ENCODE measurements at places on chromosomes 16 and 17.
A peak's percentile ranks its signal among the peaks of the same experiment; 100 is the strongest.

DNA sequence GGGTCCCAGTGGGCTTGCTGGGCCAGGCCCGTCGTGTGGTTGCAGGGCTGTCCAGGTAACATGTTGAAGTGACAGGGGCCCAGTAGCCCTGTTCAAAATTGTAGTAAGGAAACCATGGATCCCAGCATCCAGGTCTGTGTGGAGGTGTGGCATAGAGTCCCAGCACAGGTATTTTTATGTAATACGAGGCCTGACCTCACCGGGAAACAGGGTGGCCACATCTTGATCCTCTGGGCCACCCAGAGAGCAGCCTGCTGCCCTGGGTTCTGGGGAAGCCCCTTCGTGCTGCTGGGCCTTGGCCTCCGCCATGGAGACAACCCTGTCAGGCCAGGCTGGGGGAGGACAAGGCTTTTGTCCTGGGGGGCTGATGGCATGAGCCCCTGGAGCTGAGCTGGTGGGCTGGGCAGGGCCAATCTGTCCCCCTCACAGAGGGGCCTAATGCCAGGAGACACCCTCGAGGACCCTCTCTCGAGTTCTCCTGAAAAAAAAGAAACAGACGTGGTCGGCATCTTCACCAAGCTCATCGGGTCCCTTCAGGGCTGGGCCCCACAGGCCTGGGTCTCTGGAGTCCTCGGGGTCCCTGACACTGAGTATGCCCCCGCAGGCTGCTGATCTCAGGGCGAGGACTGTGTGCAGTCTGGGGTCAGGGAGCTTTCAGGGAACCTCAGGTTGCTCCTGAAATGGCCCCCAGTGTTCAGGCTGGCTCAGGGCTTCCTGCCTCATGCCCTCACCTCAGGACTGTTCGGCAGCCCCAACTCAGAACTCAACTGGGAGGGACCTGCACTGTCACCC lies 47.8 kb downstream of the TNFRSF13B start:
- DNase-seq: no peak

- no peak for DNase-seq
These were observed 6.1 kb downstream of the PYCARD start for GRCh38 chr16:31196324-31197088.

DNA sequence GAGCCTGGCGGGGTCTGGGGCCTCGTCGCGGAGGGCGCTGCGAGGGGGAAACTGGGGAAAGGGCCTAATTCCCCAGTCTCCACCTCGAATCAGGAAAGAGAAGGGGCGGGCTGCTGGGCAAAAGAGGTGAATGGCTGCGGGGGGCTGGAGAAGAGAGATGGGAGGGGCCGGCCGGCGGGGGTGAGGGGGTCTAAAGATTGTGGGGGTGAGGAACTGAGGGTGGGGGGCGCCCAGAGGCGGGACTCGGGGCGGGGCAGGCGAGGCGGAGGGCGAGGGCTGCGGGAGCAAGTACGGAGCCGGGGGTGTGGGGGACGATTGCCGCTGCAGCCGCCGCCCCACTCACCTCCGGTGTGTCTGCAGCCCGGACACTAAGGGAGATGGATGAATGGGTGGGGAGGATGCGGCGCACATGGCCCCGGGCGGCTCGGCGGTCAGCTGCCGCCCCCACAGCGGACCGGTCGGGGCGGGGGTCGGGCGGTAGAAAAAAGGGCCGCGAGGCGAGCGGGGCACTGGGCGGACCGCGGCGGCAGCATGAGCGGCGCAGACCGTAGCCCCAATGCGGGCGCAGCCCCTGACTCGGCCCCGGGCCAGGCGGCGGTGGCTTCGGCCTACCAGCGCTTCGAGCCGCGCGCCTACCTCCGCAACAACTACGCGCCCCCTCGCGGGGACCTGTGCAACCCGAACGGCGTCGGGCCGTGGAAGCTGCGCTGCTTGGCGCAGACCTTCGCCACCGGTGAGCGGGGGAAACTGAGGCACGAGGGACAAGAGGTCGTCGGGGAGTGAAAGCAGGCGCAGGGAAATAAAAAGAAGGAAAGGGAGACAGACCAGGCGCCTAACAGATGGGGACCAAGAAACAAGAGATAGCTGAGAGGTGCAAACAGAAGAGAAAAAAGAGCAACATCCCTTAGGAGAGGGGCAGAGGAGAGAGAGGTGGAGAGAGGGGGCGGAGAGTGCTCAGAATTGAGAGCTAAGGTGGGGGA lies at the start of gene PNMT:
Gene PNMT, plus strand, starts transcription at position 509 of the 980 bp plus-strand sequence. Its CDS starts 23 bp downstream, at position 532.
- peak; percentile 24 for DNase-seq

GRCh38 chr17:1532836-1533602 lies 16.6 kb upstream of the INPP5K start:
- no peak for DNase-seq

DNA sequence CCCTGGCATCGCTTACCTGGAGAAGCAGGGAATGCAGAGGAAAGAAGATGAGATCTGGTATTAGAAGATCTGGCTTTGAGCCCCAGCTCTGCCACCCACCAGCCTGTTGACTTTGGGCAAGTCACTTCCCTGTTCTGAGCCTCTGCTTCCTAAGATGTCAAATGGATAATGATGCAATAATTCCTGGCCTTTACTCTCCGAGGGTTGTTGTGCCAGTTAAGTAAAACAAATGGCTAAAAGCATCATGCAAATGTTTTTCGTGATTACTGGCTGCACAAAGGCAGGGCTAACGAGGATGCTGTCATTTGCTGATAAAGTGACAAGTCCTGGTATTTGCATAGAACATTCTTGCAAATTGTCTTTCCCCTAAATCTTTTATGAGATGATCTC lies 1.3 kb upstream of the ZNF821 start:
- DNase-seq: no peak

- DNase-seq: no peak
These were observed 36.0 kb downstream of the IL21R start for GRCh38 chr16:27437946-27438345.

DNA sequence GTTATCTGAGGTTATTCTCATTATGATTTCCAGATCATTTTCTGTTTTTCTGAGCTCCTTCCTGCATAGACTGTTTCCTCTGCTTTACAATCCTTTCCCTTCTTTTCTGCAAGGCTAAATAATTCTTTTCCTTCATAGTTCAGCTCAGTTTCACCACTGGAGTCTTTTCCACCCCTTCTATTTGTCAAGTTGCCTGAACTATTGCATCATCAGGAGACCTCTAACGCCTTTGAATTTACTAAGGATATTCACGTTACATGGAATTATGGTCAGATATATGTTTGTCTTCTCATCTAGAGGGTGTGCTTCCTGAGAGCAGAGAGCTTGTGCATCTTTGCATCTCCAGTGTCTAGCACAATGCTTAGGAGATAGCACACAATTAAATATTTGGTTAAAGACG lies 140.4 kb upstream of the CA10 start:
- no peak for DNase-seq

DNA sequence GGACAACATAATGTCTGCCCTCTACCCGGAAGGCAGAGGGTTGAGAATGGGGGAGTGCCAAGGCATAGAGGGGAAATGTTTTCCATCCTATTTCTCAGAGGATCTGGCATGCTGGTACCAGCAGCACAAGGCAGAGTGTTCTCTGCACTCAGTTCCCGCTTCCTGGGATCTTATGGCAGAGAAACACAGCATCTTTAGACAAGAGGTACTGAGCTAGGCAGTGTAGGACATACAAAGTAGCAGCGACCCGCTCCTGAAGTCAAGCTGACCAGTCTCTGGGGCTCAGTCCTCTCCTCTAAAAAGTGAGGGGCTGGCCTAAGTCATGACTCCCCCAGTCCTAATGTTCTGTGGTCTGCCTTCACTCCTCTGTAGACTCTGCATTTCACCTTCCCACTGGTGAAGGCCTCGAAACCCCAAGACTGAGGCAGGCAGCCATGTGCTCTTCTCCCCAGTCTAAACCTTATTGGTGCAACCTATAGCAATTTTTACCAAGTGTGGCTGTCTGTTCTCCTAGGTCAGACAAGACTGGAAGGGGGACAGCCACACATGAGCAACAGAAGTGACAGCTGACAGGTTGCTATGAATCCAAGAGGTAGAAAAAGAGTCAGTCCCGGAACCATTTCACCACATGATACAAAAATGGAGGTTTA lies 11.3 kb upstream of the TSPOAP1 start:
- no peak for DNase-seq

GRCh38 chr17:82799591-82799990 lies 40.2 kb downstream of the ZNF750 start:
- no peak for DNase-seq

DNA sequence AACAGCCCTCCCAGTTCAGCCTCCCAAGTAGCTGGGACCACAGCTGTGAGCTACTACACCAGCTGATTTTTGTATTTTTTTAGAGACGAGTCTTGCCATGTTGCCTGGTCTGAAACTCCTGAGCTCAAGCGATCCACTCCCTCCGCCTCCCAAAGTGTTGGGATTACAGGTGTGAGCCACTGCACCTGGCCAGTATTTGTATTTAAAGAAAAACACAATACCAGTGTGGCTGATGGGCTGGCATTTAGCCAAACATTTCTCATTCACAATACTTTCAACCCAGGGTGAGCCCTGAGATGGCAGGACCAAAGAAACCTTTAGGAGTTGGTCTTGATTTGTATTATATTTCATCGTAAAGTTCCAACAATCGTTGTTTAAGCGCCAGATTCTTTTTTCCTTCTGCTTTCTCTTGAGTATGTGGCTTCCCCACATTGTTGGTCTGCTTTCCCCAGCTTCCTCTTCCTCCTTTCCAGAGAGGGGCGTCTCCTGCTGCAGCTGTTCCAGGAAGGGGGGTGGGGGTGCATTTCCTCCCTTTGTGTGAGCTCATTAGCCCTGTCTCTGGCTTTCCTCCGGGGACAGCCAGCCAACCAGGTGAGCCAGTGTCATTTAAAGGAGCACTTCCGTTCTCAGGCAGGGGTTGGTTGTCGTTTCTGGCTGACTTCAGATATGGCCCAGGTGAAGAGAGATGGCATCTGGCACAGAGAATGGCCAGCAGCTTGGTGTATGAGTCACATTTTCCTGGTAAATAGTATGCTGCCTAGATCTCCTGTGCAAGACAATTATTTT lies 79.9 kb downstream of the GPRC5B start:
- no peak for DNase-seq

DNA sequence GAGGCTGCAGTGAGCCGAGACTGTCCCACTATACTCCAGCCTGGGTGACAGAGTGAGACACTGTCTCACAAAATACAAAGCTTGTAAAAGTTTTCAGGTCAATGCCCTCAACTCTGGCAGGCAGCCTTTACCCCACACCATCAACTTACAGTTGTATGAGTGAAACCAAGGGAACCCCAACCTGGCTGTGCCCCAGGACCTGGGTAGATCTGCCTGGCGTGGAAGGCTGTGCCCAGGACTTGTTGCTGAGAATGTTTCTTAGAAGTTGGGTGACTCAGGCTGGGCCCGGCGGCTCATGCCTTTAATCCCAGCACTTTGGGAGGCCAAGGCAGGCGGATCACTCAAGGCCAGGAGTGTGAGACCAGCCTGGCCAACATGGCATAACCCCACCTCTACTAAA lies 7.8 kb downstream of the CES3 start:
- no peak for DNase-seq

DNA sequence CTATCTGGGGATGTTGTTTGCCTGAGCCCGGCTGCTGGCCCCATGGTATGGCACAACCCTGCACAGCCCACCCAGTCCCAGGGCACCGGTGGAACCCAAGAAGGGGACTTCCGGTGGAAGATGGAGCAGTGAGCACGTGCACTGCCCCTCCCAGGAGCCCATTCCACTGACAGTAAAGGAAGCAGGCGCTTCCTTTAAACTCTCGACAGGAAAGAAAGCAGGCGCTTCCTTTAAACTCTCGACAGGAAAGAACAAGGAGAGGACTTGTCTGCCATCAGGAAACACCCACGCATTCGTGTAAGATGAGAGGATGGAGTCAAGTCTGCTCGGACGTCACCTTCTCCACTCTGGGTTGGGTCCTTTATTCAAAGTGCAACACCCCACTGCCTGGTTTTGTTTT lies 53.7 kb downstream of the IL21R start:
- no peak for DNase-seq

DNA sequence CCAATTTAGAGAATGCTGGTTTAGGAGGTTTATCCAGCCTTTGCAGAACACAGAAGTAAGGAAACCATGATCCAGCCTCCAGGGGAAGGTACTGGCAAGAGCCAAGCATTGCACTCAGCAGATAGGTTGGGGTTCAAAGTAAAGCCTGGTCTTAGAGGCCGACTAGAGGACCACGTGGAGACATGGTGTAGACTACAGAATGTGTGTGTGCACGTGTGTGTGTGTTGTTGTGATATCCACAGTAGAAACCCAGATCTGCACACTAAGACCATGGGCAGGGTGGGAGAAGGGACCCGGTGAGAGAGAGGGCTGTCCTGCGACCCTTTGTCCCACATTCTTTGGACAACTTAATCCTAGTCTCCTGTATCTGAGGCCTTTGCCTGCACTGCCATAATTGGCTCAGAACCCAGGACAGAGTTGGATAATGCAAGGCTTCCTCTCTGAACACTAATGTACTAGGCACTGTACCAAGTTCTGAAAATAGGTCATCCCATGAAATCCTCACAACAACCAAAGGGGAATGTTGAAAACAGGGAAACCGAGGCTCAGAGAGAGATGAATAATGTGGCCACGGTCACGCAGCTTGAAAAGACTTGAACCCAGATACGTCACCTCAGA lies 325.1 kb upstream of the HSBP1 start:
- no peak for DNase-seq

- DNase-seq: no peak
These were observed 19.4 kb downstream of the CIAPIN1 start for GRCh38 chr16:57427824-57428223.

- DNase-seq: no peak
These were observed 129.3 kb downstream of the NTN1 start for GRCh38 chr17:9150446-9151090.

DNA sequence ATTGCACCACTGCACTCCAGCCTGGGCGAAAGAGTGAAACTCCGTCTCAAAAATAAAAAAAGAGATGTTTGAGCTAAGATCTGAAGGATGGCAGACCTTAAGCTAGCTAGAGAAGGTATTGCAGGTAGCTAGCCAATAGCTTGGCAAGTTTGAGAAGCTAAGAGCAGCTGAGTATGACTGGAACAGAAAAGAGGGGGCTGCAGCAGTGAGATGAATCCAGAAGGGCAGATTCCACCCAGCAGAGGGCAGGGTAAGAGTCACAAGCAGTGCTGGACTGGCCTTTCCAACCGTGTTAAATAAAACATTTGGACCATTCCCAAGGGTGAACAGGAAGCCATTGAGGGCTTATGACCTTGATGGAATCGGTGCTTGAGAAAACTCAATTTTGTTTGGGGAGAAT lies 5.7 kb upstream of the PHAF1 start:
- no peak for DNase-seq

GRCh38 chr16:67265834-67266233 lies 13.5 kb upstream of the PLEKHG4 start:
- DNase-seq: no peak

DNA sequence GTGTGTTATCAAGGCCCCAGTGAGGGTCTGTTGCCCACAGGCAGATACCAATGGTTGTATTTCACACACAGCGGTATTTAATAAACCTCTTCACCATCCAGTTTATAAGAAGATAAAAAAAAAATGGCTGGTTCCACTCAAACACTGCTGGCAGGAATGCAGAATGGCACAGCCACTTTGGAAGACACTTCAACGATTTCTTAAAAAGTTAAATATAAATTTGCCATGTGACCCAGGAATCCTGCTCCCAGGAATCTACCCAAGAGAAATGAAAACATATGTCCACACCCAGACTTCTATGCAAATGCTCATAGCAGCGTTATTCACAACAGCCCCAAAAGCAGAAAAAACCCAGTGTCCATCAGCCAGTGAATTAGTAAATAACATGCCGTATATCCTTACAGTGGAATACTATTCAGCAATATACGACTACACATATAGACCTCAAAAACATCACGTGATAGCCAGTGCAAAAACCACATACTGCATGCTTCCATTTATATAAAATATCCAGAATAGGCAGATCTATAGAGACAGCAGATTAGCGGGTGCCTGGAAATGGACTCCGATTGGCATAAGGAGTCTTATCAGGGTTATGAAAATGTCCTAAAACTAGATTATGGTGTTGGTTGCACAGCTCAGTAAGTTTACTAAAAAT lies 38.7 kb downstream of the XYLT1 start:
- DNase-seq: no peak

- DNase-seq: no peak
These were observed 20.8 kb upstream of the ZNF423 start for GRCh38 chr16:49876716-49877129.
